ENCODE measurements at places on chromosomes 2 and 18.

- DNase-seq, result no peak
These were observed 6.4 kb downstream of the NEB start for GRCh38 chr2:151727593-151728552.

DNA sequence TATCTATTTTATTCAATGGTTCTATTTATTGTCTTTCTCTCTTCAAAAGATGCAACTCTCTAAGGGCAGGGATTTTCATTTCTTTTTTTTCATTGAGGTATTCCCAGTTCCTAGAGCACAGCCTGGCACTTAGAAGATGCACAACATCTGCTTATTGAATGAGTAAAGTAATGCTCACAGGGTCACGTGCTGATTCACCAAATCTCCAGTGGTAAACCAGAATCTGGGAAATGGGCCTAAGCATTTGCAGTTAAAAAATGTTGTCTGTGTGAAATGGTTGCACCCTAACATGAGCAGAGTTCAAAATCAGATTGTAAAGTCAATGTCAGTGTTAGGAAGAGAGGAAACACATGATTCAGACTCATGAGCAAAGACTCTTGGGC, 15.8 kb downstream of the SLC8A1 start:
- DNase-seq, result no peak

DNA sequence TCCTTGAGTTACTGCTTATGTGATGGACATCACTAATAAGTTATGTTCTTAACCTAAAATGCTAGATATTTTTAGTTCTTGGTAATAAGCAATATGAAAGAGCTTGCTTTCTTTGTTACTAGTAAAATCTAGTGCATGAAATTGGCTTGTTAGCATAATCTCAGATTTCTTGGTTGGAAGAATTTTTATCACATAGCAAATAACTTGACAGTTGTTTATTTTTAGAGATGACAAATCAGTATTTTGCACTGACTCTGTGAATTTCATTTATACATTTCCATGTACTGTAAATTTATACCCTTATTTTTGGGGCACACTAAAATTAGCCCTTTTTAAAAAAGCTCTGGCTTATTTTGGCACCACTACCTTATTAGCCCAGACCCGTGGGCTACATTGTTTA, 45.6 kb downstream of the LCLAT1 start:
- no peak for DNase-seq

- no peak for DNase-seq
These were observed 194.8 kb downstream of the TFCP2L1 start for GRCh38 chr2:121090088-121090715.

DNA sequence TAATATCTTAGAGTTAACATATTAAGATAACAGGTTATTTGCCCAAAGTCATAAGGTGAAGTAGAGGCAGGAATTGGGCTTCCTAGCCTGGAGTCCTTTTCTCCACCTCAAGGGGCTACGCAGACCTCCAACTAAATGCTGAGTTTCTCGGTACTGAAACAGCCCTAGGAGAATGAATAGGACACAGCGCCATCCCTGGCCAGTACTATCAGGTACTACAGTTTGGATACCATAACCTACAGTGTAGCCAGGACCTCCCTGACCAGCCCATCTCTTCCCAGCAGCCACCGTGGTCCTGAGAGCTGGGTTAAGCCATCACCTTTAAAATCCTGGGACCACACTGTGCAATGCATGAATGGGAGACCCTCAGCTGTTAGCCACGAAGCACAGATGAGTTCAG, 15.7 kb downstream of the CASP8 start:
- DNase-seq, result no peak

DNA sequence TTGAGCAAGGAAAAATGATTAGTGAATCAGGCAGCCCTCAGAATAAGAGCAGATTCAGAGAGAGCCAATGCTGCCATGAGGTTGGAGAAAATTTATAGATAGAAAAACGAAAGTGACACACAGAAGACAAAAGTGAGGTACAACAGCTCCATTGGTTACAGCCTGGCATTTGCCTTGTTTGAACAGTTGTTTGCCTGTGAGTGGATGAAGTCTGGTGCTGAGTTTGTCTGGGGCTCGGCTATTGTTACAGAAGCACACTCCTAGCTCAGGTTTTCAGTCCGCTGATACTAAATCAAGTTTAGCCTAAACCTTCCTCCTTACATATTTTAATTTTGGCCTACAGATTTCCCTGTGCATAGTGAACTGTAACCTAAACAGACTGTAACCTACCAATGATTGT, 387.8 kb upstream of the RAB12 start:
- DNase-seq, result no peak

GRCh38 chr18:26893996-26894395, 28.5 kb upstream of the AQP4 start:
- DNase-seq, result no peak

GRCh38 chr2:105034170-105034569, 3.7 kb upstream of the MRPS9 start:
- no peak for DNase-seq

DNA sequence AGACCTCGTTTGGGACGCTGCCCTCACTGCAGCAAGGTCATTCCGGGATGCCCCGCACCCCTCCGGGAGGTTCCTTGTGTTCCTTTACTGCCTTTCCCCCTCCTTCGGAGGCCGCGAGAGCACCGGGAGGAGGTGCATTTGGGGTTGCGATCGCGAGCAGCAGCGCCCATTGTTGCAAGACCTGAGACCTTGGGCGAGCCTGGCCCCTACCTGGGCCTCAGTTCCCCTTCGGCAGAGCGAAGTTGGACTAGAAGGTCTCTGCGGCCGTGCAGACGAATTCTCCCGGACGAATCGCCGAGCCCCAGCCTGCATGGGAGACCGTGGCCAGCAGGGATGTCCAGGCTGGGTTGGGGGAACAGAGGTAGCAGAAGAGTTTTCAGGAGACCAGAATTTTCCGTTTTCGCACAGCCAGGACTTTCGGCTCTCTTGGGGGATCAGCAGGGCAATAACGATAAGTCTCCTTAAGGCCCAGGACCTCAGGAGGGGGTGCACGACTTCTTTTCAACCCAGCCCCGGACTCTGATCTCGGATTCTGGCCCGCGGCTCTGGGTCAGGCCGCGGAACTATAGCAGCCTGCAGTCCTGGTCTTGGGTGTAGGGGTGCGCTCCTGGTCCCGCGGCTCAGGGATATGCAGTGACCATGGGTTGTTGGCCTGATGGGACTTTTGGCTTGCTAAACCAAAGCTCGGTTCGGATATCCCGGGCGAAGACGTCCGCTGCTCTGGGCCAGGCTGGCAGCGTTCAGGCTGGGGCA, 2.8 kb downstream of the GDF7 start:
- no peak for DNase-seq

DNA sequence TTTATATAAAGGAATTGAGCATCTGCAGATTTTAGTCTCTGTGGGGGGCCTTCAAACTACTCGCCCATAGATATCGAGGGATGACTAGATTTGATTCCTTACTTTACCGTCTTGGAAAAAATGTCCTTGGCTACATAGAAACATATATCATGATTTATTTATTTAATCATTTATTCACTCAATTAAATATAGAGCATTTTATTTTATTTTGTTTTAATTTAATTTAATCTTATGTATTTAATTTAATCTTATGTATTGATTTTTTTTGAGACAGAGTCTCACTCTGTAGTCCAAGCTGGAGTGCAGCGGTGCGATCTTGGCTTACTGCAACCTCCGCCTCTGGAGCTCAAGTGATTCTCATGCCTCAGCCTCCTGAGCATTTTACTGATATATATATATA, 105.4 kb downstream of the SCN9A start:
- DNase-seq, result no peak

DNA sequence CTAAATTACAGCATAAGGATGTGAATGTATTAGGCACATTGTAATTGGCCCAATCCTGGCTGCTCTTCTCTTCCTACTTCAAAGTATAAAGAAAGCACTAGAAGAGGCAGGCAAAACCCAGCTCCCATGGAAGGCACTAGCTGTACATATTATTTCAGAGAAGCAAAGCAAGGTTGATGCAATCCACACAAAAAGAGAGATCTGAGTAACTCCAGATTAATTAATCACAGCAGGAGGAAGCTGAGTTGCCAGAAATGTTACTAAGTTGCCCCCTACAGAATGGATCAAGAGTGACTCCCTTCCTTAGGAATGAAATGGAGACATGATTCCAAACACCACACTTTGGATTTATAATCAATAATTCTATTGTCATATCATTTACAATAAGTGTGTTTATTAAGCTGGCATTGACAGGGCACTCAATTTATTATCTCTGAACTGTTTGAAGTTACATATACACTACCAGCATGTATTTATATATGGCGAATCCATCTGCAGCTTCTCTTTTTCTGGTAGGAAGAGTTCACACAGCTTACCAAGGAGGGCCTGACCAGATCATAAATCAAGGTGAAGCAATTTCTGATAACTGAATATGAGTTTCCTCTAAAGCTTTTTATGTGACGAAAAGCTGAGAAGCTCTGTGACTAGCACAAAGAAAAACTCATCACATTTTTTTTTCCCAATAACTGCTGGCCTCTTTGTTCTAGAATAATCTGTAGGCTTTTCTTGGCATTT, 393.1 kb upstream of the LYPD1 start:
- no peak for DNase-seq

DNA sequence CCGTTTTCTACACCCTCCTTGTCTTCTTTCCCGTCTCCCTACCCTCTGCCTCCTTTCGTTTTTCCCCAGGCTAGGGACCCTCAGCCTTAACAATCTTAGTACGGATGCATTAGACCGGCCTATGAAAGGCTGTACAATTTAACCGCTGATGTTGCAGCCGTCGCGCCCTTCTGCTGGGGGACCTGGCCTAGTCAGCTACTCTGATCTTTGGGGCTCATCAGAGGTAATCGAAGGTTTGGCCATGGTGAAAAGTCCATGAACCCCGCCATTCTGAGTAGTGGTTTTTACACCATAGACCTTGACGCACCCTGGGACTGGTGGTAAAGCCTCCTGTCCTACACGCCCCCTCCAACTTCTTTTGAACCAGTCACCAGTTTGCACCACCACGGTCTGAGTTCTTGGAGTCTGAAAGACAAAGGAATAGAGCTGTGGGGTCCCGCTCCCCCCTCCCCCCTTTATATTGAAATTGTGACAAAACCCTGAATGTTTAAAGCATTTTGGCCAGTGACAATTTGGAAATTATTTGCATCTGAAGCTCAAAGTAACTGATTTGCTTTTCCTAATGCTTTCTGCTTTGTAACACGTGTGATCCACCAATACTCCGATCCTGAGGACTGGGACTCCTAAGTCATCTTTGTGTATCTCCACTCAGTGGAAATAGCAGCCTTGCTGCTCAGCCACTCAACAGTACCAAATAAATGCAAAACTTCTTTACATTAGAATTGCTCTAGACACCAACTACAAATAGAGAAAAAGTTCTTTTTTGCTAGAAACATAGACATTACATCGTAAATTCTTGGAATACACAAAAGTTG, 642 bp upstream of the SRSF7 start:
- no peak for DNase-seq

- no peak for DNase-seq
These were observed 161.6 kb downstream of the CTIF start for GRCh38 chr18:48700446-48700845.

DNA sequence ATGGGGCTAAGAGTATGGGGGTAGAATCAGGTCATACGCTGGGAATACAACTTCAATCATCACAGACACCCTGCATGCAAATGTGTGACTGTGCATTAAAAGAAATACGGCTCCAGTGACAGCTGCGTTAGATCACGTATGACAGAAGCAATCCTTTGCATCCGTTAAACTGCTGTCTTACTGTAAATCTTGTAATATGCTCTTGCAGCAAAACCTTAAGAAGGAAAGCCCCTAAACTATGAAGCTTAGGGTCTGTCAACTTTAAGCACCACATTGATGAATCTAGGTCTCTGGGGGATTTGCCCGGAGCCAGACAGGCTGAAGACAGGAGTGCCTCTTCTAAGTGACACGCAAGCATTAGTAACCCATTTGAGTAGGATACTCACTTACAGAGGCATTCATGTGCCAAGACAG, 84.7 kb upstream of the EML6 start:
- no peak for DNase-seq

- no peak for DNase-seq
These were observed 121.8 kb upstream of the EPAS1 start for GRCh38 chr2:46175419-46175818.

DNA sequence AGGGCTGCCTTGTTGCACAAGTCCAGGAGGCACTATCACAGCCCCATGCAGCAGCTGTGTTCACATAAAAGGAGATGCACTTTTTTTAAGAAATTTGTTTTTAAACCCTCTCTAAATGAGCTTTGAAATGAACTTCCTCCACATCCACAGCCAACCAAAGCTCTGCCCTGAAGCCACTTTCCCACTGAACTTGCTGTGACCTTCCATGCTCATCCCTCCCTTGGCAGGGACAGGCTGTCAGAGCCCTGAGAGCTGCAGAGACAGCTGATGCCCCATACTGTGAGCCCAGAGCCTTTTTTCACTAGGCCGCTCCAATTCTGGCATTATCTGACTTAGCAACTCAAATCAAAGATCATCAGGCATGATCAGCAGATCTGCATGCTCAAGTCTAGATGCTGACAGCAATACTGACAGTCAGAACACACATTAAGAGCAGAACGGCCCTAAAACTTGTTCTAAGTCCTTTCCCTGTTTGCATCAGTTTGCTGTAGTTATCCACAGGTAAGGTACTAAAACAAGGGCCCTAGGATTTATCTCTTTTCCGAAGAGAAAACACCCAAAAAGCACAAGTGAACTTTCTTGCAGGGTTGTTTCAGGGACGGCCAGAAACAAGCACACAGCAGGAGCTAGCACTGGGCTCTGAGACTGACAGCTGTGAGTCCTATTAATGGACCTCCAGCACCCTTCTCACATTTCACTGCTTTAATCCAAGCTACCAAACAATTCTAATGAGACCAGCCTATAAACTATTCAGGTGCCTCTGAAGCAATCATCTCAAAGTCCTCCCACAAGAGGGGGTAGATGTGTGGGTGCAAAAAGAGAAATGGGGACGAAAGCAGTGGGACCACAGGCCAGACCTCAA, 34.9 kb downstream of the RNU4ATAC start:
- DNase-seq, result no peak

DNA sequence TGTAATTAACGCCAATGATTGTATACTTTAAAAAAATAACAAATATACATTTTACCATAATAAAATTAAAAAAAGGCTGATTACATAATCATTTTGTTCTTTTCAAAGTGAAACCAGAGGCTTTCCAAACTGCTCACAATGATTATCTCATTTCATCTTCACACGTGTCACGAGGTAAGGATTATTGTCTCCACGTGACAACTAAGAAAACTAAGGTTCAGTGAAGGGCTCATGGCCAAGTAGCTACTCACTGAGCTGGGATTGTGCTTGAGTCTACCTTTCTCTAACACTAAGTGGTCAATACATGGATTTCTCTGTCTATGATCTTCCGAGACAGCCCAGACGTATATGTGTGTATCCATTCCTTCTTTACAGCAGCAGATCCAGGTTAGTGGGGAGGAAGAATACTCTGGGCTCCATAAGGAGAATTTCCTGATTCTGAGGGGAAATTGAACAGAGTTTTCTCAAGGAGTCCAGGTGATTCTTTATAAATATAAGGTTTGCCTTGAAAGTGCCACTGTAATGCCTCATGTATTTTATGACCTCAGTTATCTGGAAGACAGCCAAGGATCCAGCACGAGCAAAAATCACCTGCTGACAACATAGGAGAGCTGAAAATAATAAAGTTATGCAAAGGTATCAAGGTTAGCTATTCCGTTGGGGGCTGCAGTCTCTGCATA, 25.6 kb upstream of the ACSL3 start:
- DNase-seq, result no peak

Data from activated T-helper 1 cell treated with anti-CD3 and anti-CD28 coated beads, Interleukin-2, amount 50 U/mL, for 16 hours (primary cell).